ENCODE measurements at places on chromosomes 2 and 18.

GRCh38 chr2:65053199-65053598, 3.0 kb upstream of the CEP68 start:
- no peak for DNase-seq

- no peak for DNase-seq
These were observed 10.1 kb downstream of the TBC1D8 start for GRCh38 chr2:101140978-101141655.

GRCh38 chr2:149329489-149330126, 779 bp upstream of the LYPD6 start:
- DNase-seq: no peak

DNA sequence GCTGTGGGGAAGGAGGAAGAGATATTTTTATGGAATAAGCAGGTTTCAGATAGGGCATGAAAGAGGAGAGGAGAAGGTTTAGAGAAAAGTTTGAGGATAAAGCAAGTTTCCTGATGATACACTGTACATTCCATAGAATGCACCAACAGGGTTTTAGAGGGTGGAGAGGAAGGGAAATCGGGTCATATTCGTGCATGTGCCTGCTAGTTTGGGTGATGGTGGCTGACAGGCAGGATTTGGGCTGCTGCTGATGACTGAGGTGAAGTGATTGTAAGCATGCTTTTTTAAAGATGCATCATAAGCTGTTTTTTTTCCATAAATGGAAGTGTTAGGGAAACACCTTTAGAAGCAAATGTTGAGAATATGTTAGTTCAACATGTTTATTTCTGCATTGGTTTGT, 68.8 kb downstream of the PMAIP1 start:
- DNase-seq: no peak

GRCh38 chr2:24828238-24828996, 35.2 kb downstream of the CENPO start:
- no peak for DNase-seq

GRCh38 chr2:45134014-45134413, 124.8 kb upstream of the SIX2 start:
- DNase-seq: no peak

DNA sequence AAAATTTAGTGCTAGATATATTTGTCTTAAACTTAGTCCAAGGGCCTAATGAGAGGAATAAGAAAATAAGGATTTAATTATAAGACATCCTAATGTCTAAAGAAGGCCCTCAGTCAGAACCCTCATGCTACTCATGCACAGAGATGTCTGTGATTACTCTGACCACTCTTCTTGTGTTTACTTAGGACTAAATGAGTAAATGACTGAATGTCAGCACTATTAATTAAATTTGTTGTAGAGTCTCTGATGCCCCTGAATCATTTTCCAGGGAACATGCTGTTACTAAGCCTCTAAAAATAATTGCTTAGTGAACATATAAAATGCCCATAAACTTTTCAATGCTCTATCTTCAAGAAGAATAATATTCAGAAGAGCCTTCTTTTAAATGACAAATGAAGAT, 32.4 kb downstream of the GULP1 start:
- DNase-seq: no peak

DNA sequence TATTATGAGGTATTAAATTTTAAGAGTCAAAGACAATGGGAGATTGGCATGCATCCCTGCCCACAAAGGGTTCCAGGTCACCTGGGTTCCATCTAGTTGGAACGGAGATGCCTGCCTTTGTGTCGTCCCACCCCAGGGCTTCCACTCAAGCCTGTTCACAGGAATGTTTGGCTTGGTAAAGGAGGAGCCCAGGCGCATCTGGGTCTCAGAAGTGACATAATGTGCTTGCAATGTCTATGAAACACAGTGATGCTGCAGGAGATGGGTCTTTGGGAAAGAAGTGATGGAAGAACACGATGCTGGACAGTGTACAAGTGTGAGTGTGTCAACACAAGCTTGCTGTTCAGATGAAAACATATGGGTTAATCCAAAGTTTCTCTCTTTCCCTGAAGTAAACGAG, 49.6 kb upstream of the ZNF396 start:
- DNase-seq: no peak

GRCh38 chr18:25853691-25854433, 236.6 kb downstream of the SS18 start:
- DNase-seq: no peak

DNA sequence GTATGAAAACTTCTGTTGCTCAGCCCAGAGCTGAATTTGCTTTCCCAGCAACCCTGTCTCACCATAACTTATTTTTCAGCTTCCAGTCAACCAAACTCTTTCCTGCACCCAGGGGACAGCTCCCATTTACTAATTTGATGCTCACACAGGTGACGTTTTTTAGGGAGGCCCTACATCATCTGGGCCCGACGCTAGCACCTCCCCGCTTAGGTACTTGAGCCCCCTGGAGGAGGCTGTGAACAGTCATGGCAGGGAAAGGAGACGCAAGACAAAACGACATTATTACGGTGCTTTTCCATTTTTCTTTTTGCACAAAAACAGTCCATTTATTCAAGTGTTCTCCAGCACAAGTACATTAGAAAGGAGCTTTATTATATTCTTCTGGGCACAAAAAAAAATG, 59.2 kb upstream of the POMC start:
- DNase-seq: no peak

GRCh38 chr2:157691131-157691530, 62.5 kb upstream of the ACVR1C start:
- no peak for DNase-seq

- DNase-seq: no peak
These were observed 10.1 kb upstream of the CCDC138 start for GRCh38 chr2:108776475-108776874.

- DNase-seq: no peak
These were observed 7.4 kb downstream of the IL1R2 start for GRCh38 chr2:101998896-101999789.

GRCh38 chr2:240914645-240915525, 8.7 kb downstream of the CROCC2 start:
- DNase-seq: no peak

GRCh38 chr2:224078656-224079055, 39.6 kb upstream of the SERPINE2 start:
- DNase-seq: no peak

DNA sequence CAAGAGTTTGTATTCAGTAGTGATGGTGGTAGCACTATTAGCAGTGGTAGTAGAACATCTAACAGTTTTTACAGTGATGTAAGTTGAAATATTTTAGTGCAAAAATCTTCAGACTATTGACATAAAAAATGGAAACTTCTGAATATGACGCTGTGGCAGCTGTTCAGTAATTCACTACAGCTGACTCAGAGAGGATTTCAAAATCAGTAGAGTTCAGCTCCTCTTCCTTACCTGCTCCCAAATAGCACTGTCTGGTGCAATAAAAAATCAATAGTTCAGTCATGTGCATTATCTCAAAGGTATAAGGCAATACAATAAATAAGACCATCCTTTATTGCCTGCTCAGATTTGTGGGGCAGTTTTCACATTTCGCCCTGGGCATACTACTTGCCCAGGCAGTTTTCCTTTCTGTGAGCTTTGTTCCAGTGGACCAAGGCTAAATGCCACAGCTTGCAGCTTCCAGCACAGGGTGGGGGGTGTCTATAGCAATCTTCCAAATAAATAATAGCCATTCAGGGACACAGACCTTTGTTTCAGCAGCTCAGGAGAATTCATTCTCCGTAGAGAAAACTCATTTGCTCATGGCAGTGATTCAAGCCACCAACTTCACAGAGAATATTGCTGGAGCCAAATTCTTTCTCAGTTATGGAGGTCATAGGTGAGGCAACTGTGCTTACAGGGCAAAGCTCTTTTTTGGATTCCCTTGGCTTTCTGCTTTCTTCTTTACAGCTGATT, 33.9 kb upstream of the GORASP2 start:
- DNase-seq: no peak

DNA sequence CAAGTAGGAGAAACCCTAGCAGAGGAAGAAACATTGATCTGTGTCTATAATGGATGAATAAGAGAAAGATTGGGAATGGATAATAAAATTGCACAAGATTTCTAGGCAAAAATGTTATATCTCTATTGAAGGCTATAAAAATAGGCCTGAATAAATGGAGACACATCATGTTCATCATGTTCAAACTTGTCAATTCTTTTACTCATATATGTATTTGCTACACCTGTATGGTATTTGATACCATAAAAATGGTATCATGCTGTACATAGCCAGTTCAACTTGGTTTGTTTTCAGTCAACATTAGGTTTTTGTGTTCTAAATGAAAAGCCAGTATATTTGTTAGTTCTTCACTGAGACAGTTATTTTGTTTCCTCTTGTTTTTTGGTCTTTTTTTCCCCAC, 132.2 kb upstream of the RNF152 start:
- DNase-seq: no peak

DNA sequence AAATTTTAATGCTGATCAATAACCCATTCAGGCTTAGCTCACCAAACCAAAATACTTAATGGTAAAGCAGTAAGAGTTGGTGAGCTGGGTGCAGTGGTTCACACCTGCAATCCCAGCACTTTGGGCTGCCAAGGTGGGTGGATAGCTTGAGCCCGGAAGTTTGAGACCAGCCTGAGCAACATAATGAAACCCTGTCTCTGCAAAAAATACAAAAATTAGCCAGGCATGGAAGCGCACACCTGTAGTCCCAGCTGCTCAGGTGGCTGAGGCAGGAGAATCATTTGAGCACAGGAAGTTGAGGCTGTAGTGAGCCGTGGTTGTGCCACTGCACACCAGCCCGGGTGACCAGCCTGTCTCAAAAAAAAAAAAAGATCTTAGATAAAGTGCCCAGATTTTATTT, 35.7 kb upstream of the MPP4 start:
- DNase-seq: no peak

GRCh38 chr2:46821600-46821999, 94.0 kb downstream of the MCFD2 start:
- no peak for DNase-seq

- DNase-seq: no peak
These were observed 123.8 kb upstream of the WDSUB1 start for GRCh38 chr2:159410276-159410675.

- no peak for DNase-seq
These were observed 274.2 kb downstream of the DYSF start for GRCh38 chr2:71727562-71727961.

DNA sequence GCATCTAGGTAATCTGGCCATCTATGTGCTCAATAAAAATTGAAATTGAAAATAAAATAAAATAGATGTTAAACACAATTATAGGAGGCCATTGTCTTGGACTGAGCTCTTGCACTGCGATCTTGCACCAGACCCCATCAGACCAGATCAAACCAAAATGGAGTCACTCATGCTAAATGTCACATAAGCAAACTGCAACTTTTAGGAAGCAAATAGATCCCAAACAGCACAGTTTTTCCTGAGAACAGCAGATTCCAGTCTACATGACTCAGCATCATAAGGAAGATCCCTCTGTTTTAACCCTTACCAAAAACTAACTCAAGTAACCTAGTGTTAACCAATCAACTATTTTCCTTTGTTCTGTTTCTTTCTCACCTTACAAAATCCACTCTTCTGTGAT, 57.7 kb upstream of the LRP1B start:
- no peak for DNase-seq

GRCh38 chr2:210000464-210001324, 1.7 kb upstream of the RPE start:
- DNase-seq: no peak

- no peak for DNase-seq
These were observed 31.1 kb downstream of the DTNB start for GRCh38 chr2:25642298-25642697.
